Panc1 (cell line): ENCODE measurements at places on chromosomes 4 and X.

DNA sequence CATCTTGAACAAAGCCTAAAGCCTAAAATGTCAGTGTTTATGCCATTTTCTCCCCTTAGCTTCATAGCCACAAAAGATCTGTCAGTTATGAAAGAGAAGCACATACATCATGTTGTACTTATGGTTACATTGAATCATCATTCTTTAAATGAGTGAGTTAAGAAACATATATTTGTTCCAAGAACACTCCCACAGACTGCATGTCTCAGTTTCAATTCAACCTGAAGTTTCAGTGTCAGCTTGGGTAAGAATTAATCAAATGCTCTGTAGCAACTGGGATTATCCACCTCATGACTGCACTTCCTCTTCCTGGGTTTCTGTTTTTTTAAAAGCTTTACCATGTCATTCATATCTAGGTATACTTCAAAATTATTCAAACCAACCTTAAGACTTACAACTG, 3.9 kb upstream of the TMPRSS11B start:
- no peak for DNase-seq

GRCh38 chr4:42541647-42542046, 115.3 kb downstream of the ATP8A1 start:
- DNase-seq, result no peak

- DNase-seq, result no peak
These were observed 11.2 kb upstream of the SHOX start for GRCh38 chrX:619451-619811.

DNA sequence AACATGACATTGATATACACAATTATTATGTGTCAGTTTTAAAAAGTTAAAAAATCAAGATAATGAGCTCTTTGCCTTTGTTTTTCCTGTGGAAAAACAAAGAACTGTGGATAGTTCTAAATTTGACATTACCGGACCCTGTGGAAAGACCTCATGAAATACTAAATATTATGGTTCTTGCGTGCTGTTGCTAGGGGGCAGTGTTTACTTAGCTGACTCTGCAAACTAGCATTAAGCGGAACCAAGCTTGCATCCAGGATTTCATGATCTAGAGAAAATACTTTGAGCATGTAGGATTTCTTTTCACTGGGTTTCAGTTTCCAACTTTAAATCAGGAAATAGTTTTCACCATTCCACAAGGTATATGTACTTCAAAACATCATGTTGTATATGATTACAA, 33.6 kb downstream of the CLCN4 start:
- DNase-seq, result peak; percentile 36

GRCh38 chrX:41265615-41266014, 68.3 kb upstream of the DDX3X start:
- no peak for DNase-seq

DNA sequence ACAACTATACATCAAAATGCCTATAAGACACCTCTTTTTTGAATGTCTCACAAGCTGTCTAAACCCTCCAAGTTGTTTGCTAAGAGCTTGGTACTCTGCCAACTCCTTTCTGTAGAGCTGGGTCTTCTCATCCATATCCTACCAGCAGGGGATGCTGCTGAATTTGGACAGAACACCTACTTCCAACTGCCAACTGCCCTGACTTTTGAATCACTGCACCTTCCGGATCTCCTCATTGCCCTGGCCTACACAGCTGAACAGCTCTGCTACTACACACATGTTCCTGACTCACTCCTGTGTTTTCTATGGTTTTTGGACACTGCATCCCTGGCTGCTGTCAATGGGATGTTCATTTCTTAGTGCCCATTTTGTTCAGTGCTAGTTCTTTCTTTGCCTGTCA, 18.7 kb downstream of the FAM184B start:
- DNase-seq, result no peak

DNA sequence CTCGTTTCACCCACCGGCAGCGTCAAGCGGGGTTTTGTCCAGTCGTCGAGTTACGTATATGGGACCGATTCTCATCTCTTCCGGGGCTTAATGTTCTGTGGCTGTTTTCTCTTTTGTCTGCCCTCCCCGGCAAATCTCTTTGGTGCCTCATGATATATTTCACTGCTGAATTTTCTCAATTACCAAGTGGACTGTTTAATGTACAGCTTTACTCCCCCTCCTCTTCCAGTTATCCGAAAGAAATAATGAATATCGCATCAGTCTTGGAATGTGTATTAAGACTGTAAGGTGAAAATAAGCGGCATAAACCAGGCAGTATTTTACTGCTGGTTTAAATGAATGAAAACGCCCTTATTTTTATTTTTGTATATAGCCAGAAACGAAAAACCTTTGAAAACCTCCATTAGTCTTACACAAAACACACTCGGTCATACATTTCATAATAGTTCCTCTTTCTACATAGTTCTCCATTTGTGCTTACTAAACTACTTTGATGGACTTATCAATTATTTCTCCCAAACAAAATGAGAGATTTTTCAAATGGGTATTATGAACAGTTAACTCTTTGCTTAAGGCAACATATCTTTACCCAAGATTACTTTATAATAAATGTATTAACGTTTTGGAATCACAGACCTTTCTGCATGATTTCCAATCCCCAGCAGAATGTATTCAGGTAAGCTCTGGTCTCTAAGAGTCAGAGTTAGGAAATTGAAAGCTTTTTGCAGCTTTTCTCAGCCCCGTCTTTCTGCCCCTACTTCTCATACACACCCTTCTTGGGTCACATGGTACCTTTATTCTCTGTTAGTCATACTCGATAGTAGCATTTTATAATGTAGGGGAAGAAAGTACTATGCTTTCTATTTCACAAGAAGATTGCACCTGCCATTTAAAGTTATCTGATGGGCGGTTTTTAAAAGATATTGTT, 979 bp downstream of the RP2 start:
- DNase-seq, result no peak

DNA sequence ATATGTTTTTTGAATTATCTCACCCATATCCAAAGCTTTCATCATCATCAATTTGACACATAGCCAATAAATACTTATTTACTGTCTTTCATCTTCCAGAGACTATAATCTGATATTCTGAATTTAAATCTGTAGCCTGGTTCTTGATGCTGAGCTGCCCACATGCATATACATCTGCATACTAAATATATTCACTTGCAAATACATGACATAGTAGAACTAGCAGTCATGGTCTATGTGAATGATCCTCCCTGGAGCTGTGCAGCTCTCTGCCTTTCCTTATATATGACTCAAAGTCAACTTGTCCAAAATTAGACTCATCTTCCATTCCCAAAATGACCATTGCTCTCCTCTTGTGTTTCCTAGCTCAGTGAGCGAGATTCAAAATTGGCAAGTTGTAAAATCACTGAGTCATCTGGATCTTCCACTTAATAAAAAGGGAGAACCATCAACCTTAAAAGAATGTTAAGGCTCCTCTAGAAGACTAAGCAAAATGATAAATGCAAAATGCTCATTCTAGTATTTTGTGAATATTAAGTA, 448.2 kb downstream of the PPARGC1A start:
- DNase-seq, result no peak

GRCh38 chrX:20181598-20182329, 40.1 kb upstream of the EIF1AX start:
- no peak for DNase-seq
